ENCODE measurements at places on chromosomes 1 and 21.

DNA sequence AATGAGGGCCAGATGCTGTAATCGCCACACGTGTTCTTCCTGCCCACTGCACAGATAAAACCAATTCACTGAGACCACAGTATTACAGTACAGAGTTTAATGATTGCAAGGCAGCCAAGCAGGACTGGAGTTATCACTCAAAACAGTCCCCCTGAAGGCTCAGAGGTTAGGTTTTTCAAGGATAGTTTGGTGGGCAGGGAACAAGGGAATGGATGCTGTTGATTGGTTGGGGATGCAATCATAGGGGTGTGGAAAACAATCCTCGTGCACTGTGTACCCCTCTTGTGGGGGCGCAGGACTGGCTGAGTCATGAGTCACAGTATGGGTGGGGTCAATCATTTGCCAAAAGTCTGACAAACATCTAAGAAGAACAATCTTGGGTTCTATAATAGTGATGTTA lies 12.4 kb upstream of the USP1 start:
- DNase-seq, result no peak

DNA sequence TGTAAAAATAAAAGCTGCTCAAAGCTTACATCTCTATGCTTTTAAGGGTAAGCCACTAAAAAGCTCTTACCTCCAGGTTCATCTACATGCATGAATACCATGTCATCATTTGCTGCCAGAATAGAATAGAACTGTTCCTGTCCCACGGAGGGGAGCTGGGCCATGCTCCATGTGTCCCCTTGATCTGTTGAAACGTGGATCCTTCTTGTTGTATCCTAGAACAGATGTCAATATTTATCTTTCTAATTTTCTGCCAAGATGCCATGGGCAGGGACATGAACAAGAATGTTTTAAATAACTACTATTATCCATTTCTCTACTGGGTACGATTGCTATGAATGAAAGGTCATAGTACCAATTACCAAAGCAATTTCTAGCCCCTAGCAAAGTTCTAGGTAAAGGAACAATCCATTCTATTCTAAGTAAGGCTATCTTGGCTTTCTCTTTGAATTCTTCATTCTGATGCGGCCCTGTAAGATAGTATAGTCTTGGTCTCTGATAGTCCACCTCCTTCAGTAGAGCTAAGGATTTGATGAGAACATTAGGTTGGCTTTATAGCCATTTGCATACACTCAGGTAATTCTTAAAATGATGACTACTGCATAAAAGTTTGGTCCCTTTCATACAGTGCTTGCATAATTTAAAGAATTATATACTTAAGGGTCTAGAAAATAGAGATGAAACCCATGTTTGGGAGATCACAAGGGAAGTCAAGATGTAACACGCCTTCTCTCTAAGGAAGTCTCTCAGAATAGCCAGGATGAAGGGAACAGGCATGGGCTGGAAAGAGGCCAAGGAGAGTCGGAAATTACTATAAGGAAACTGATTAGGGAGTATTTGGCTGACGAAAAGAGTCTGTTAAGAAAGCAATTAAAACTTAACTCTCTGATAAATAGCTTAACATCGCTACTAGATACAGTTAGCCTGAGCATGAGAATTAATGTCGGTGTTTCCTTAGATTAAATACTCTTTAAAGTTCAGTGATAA lies 35.4 kb upstream of the MYBPHL start:
- no peak for DNase-seq

DNA sequence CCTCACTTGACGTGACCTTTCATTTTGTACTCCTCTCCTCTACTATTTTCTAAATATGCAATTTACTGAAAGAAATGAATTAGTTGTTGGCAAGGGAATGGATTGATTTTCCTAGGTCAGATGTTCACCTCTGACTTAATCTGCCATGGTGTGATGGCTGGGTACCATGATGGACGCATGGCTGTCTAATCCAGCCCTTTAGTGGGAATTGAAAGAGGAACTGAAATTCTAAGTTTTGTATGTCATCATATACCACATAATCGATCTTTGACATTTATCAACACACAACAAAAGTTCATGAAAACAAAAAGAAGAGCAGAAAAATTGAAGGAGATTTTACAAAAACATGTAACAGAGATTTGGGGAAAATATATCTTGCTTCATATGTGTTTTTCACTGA lies 331.3 kb upstream of the SNX7 start:
- no peak for DNase-seq

- no peak for DNase-seq
Measured at GRCh38 chr1:224670506-224670905, 54.4 kb downstream of the CNIH3 start.

Data from activated CD8-positive, alpha-beta memory T cell treated with anti-CD3 and anti-CD28 coated beads for 1 hour (primary cell).